G401 (cell line): ENCODE measurements at places on chromosomes 2 and 18.

- DNase-seq, result peak; percentile 88
Measured at GRCh38 chr2:73385504-73386341, at the start of gene ALMS1. ALMS1 (plus strand) TSS chr2:73385836; CDS start chr2:73385869, 33 bp downstream.

DNA sequence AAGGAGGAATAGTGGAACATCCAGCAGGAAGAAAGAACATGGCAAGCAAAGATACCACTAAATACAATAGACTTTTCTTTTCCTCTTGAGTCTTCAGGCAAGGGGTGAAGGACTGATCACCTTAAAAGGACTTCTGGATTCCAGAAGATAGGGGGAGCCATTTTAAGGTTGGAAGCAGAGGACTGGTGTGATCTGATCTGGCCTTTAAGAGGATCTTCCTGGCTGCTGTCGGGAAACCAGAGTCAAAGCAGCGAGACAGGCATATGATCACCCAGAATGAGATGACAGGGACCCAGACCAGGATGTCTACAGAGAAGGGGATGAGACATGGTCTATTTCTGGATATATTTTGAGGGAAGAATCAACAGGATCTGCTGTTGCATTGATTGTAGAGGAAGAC is 558.0 kb downstream of the STK39 start:
- DNase-seq, result no peak

GRCh38 chr2:171726847-171727450 is 39.7 kb downstream of the DYNC1I2 start:
- no peak for DNase-seq

DNA sequence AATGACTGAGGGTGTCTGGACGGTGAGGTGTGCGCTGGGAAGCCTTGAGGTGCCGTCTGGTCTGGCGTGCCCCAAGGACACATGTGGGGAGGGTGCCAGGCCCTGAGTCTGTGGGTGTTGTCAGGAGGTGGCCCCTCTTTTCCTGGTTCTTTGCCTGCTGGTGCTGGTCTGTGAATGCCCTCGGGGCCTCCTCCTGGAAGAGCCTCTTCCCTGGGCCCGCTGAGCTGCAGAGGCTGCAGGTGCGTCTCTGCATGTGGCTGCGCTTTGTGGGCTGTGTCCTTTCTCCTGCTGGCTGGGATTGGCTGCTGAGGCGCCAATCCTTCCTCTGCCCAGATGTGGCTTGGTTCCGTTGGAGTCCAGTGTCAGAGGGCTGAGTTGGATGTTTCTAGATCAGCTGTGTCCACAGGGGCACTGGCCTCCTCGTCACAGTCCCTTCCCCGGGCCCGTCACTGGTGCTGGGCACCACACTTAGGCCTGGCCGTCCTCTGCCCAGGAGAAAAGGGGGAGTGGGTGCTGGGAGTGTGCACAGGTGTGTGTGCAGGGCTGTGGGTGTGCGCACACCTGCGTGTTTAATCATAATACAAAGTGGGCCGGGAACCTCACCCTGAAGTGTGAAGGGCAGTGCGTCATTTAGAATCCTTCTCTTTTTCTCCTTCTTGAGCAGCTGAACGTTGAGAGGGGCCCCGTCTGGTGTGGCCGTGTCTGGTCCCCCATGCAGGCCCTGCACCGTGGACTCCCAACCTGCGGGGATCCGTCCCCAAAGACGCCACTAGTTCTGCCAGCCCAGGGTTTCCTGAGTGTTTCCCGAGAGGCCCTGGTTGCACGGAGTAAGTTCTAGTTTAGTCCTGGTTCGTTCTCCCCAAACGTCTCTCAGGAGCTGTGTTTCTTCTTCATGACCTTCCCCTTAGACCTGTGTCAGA is 35.5 kb downstream of the RTP5 start:
- no peak for DNase-seq

- DNase-seq, result peak; percentile 34
Measured at GRCh38 chr2:153163055-153163454, 315.5 kb downstream of the RPRM start.

- DNase-seq, result peak; percentile 73
Measured at GRCh38 chr18:78542204-78542603, 437.4 kb upstream of the SALL3 start.

GRCh38 chr2:85329181-85329651 is 1.4 kb upstream of the TGOLN2 start:
- no peak for DNase-seq

GRCh38 chr18:8696749-8697211 is 8.6 kb upstream of the MTCL1 start:
- DNase-seq, result peak; percentile 71

- no peak for DNase-seq
Measured at GRCh38 chr18:9552191-9552590, 62.2 kb downstream of the PPP4R1 start.

- DNase-seq, result no peak
Measured at GRCh38 chr2:218259099-218259961, 1.5 kb upstream of the GPBAR1 start.

- no peak for DNase-seq
Measured at GRCh38 chr18:59885579-59886163, 14.1 kb upstream of the PMAIP1 start.

DNA sequence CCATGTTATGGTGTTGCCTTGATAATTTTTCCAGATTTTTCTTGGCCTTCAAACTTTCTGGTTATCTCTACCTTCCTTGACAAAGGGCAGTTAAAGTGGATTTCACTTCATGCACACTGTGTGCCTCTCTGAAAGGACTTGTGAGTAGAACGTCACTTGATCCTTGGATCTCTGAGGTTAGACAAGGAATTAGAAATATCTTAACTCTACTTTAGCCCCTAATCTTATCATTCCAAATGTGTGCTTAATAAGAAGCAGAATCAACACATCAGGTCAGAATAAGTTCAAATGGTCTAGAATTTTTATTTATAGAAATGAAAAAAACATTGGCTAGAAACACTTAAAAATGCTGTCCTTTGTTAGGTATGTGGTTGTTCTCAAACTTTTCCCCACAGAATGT is 205.7 kb downstream of the TPGS2 start:
- DNase-seq, result no peak

DNA sequence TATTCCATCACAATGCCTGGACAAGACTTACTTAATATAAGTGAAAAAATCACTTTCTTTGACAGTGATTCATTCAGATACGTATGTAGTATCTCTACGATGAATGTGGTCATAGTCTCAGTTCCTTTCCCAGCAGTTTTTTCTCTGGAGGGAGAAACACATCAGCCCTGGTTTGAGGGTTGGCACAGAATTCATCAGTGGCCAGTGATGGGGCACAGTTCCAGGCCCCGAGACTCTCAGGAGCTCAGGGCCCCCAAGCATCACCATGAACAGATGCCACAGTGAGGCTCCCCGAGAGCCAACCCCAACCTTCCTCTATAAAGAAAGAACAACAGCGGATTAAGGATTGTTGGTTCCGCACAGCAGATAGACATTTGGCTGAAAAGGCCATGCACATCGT is 12.5 kb downstream of the PRKAG3 start:
- DNase-seq, result no peak

- no peak for DNase-seq
Measured at GRCh38 chr18:6401687-6402086, 13.0 kb downstream of the L3MBTL4 start.

DNA sequence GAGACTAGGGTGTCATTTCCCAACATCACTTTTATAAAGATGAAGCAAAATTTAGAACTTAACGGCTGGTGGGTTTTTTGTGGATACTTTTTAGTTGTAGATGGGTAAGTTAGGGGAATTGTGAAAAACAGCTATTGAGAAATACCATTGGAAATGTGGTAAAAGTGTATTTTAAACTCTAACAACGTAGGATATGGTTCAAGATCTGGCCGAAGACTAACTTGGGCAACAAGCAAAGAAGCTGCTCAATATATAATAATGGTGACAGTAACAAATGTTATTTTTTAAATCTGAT is 1.6 kb downstream of the DNAH7 start:
- DNase-seq, result no peak

DNA sequence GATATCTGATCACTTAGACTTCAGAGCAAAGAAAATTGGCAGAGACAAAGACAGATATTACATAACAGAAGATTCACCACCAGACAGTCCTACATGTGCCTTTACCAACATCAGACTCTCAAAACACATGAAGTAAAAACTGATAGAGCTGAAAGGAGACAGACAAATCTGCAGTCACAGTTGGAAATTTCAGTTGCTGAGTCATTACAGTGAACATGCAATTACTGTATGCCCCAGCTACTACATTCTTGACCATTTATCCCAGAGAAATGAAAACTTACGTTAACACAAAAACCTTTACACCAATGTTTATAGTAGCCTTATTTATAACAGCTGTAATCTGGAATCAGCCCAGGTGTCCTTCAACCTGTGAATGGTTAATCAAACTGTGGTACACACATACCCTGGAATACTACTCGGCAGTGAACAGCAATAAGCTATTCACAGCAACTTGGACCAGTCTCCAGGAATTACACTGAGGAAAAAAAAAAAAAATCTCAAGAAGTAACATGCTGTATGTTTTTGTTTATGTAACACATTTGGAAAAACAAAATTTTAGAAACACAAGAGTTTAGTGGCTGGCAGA is 7.5 kb upstream of the SCLY start:
- DNase-seq, result no peak

DNA sequence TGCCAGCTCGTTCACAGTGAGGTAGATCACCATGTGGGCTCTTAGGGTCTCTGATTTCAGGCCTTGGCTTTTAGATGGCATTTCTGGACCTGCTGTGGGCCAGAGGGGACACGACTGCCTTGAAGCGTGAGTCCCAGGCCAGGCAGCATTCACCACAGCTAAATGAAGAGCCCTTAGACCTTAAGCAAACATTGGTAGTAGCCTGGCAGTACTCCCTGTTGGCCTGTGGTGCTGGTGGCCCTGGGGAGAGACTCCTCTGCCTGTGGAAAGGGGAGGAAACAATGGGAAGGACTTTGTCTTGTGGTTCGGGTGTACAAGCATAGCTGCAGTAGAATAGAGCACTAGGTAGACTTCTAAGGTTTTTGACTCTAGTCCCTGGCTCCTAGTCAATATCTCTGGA is 456.0 kb upstream of the DCC start:
- no peak for DNase-seq

- no peak for DNase-seq
Measured at GRCh38 chr2:129481306-129482219, 497.9 kb upstream of the RAB6C start.

- no peak for DNase-seq
Measured at GRCh38 chr18:11658989-11659388, 30.1 kb upstream of the GNAL start.

DNA sequence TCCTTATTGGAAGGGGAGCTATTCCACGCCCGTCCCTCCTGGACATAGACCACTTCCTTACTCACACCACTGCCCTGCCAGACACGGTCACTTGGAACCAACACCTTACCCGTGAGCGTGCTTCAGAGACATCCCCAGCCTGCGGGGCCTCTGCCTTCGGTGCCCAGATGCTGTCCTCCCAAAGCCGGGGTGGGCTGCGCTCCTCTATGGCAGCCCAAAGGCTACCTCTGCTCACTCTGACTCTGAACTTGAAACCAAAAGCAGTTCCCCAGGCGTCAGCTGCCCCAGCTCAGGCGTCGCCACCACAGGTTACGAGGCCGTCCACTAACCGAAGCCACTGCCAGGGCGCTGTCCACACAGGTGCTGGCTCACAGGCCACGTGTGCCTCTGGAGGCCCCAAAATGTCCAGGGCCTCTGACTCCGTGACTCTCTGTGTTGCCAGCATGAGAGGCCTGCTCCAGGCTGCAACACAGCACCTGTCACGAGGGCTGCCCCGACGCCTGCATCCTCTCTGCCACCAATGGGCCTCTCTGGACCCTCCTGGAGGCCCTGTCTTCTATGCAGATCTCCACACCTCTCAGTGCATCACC is 23.8 kb downstream of the HDAC4 start:
- DNase-seq, result no peak

GRCh38 chr2:68362749-68363148 is 2.3 kb upstream of the PLEK start:
- DNase-seq, result no peak

GRCh38 chr2:28449488-28450395 is 46.1 kb upstream of the PLB1 start:
- no peak for DNase-seq

GRCh38 chr2:26668856-26669750 is 23.4 kb upstream of the KCNK3 start:
- DNase-seq, result no peak

DNA sequence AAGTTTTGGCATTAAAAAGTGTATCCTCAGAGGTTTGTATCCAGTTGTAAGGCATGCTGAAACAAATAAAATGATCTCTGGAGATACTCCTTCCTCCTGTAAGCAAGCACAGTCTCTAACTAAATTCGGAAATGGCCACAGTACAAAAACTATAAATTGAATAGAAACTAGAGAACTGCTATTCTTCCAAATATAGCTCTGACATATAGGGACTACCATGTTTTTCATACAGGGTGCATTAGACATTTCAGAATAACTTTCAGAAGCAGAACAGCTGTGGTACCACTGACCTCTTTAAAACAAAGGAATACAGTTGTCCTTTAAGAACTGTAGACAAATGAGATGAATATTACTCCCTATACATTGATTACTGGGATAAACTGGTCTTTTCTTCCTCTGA is 568.5 kb downstream of the ARHGAP15 start:
- no peak for DNase-seq

DNA sequence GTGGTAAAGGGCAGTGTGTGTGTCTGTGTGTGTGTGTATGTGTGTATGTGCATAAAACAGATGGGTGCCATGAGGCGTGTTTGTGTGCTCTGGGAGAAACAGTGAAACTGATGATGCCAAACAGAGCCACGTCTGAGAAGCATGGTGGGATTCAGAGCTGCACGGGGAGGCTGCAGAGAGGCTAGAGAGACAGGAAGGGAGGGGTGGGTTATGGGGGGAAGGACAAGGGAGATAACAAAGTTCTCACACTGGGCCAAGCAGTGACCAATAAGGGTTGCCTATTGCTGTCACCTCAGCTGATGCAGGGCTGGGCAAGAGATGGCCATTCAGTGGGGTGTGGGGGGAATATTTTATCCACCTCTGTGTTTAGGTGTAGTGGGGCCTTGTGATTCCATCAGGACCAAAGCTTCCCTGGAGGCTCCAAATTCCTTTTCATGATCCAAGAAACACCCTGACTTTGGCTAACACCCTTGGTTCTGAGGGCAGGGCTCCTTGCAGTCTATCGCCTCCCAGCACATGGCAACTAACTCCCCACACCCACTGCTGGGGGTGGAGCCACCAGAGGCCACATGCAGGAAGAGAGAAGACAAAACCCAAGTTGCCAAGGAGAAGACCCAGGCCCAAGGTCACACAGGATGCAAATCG is 54.2 kb upstream of the POMC start:
- DNase-seq, result no peak

GRCh38 chr2:99000708-99001107 is 64.7 kb upstream of the CRACDL start:
- no peak for DNase-seq
